Smooth muscle cell of the umbilical artery (primary cell): ENCODE measurements at places on chromosomes 7 and 10. TPM values are rescaled to one million over a fixed set of nuclear protein-coding genes. Genes with fewer than 3 reads are reported as not detected.

Gene CLIP2
- 37.4 and 89.4 TPM in 2 replicates for total RNA-seq

Gene STEAP1B
- 1.5 and 11.4 TPM in 2 replicates for total RNA-seq

Gene RHEB
- total RNA-seq: 67.1 and 80.8 TPM in 2 replicates

Gene NFE2L3
- 72.5 and 101 TPM in 2 replicates for total RNA-seq
